ENCODE measurements at places on chromosomes 7 and 10.

DNA sequence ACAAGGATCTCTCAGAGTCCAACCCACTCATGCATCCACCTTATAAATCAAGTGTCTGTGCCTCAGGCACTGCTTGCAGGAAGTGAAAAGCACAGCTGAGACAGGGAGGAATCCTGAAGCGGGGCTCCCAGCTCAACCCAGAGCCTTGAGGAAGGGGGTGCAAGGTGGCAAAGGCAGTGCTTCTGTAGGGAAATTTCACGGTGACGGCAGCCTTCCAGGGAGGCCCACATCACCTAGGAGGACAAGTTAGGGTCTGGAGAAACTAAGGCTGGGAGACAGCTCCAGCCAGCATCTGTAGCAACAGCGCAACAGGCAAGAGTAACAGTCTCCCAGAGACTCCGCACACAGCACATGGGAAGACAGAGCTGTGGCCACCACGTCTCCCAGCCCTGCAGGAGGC is 2.7 kb downstream of the AOC1 start:
- no peak for DNase-seq

- DNase-seq: peak; percentile 78
Observed at GRCh38 chr7:1537535-1538412, 7.3 kb downstream of the MAFK start.

DNA sequence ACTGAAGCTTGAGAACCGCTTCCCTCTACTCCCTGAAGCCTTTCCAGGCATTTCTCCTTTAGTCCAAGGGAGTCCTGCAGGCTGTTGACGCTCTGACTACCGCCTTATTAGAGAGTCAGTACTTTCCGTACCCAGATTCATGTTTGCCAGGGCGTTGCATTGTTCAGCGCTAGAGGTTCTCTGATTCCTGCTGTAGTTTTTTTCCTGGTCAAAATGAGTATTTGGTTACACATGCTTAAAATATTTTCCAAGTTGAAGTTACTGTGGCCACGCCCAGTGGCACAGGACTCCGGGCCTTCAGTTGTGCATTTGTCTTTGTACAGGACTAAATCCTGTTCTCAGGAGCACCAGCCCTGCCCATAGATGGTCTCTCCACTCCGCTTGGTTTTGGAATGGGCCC is 7.9 kb downstream of the MTURN start:
- peak; percentile 28 for DNase-seq

- DNase-seq: no peak
Observed at GRCh38 chr7:112252141-112252540, 45.6 kb downstream of the ZNF277 start.

DNA sequence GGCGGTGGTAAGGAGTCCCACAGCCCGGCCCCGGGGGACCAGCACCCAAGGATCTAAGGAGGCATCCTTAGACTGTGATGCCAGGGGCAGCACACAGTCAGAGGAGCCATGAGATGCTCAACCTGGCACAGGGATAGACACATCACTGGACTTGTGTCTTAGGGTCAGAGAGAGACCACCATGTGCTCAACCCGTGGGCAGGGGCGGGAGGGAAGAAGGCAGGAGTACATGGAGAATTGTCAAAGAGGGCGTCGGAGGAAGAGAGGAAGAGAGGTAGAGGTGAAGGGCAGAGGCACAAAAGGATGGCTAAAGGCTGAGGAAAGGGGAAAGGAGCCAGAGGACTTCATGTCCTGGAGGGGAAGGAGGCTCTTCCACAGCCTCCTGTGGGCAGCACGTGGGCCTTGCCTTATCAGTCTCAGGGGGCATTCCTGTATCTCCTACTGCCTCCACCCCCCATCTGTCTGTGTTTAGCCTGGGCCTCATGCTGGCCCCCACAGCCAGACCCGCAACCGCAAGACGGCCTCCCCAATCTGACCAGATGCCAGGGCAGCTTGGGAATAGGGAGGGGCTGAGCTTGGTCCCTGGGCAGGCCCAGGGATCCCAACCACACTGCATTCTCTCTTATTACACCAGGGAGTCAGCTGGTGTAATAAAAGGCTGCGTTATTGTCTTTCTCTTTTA is 2.2 kb downstream of the ADCY1 start:
- no peak for DNase-seq
